ENCODE measurements at places on chromosomes 2 and 18.

DNA sequence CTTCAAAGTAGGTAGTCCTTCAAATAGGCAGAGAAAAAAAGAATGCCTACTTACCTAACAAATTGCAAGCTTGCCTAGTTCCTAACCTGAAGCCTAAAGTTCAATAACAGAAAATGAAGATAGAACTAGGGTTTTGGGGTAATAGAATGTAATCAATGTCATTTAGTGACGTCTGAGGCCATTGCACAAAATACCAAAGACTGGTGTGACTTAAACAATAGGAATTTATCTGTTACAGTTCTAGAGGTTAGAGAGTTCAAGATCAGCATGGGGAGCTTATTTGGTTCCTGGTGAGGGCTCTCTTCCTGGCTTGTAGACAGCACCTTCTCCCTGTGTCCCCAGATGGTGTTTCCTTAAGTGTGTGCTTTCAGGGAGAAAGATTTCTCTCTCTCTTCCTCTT lies 4.7 kb upstream of the NPC1 start:
- no peak for DNase-seq

DNA sequence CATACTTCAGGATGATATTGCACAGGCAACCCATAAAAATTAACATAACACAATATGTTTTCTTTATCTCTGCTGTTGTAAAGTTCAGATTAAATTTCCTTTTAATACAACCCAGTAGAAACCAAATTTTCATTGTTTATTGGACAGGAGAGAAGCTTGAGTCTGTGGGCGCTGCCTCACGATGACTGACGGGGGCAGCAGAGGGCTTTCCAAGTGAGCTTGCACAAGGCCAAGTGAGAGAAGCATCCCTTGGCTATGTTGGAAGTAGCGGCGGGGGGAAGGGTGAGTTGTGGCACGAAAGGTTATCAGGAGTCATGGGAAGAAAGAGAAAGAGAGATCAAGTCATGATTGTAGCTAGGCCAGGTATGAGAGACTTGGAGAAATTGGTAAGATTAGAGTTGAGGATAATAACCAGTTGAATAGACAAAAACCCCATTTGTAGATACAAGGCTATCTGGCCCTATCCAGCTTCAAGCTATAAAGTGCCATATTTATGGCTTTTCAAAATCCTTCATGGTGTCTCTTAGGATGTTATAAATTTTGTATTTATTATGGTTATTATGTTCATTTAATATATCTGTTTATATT lies 413.7 kb upstream of the FAM98A start:
- DNase-seq = peak; percentile 78

DNA sequence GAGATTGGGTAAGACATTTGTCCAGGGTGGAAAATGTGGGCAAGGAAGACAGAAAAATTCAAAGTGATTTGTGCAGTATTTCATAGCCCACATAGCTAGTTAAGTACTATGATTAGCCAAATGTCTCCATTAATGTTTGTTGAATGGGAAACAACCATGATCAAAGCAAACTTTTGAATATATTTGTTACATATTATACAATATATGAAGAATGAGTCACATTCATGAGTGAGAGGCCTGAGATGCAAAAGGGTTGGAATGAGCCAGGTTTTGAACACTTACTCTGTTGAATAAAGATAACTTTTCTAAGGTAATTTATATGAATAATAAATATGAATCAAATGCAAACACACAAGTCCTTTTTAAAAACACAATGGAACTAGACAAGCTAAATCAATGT lies 984.5 kb upstream of the CDH2 start:
- DNase-seq = no peak

- no peak for DNase-seq
These were observed 122.4 kb upstream of the LINC00305 start for GRCh38 chr18:64271246-64271645.

Measured in nucleus accumbens (tissue), 56 donors.